ENCODE measurements at places on chromosomes 16 and 17. TPM values are rescaled to one million over a fixed set of nuclear protein-coding genes. Genes with fewer than 3 reads are reported as not detected.

DNA sequence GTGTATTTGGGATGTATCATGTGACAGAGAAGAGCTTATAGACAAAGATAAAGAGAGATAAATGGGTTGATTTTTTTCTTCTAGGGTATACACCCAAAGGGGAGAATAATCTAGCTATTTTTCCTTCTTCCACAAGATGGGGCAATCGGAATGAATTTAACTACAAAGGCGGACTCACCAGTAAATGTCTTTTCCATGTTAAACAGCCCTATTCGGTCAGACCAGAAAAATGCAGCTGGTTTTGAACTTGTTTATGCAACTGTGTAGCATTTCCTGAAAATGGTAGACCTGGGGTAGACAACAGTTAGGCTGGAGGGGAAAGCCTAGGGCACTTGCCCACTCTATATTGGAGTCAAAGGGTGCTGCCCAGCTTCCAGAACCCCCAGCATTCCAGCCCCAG is 477.1 kb downstream of the TOX3 start:
- peak; percentile 9 for DNase-seq

Gene PPP1R1B
- total RNA-seq, result not detected

Gene PRR15L
- not detected for total RNA-seq

Gene PSME3IP1
- 38.9 TPM for total RNA-seq

DNA sequence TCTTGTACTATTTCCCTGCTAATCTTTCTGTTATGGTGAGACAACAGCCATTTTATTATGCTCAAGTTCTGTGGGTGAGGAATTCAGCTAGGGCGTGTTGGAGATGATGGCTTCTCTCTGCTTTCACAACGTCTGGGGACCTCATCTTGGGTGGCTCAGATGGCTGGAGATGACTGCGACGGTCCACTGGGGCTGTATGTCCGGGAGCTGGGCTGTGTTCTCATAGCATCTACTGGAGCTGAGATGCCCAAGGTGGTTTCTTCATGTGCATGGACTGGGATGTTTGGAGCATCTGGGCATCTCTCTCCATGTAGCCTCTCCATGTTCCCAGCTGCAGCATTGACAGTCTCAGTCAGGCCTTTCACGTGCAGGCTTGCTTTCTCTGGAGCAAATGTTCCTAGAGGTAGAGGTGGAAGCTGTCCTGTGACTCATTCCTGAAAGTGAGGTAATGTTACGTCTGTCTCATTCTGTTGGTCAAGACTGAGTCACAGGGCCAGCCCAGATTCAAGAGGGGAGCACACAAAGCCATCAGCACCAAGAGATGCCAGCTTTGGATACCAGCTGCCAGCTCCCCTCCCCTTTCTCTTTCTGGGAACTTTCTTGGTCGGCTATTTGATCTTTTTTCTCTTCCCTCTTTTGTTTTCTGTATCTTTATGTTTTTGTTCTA is 96.2 kb downstream of the RAP1GAP2 start:
- peak; percentile 81 for DNase-seq
